ENCODE measurements at places on chromosomes 7 and 10.

GRCh38 chr7:48390388-48391327 is 219.4 kb downstream of the ABCA13 start:
- no peak for DNase-seq

- peak; percentile 27 for DNase-seq
Measured at GRCh38 chr10:97713339-97713825, at the start of gene MARVELD1. Gene MARVELD1 (plus strand): TSS chr10:97713730. CDS start chr10:97713877, 147 bp downstream.

- no peak for DNase-seq
Measured at GRCh38 chr7:83365746-83366145, 203.1 kb upstream of the PCLO start.

DNA sequence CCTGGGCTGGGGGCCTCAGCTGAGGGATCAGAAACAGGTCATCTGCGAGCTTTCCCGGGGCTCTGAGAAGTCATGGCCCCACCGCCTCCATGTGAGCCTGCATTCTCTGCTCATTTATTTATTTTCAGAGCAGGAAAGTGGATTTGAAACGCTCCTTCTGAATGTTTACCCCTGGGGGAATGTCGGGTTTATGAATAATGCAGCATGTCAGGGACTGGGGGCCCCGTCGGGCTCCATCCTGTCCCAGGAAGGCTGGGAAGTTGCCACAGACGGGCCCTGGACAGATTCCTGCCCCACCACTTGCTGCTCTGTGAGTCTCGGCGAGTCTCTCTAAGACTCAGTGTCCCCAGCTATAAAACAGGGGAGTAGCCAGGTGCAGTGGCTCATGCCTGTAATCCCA is 11.9 kb upstream of the GTF2IRD1 start:
- DNase-seq: no peak

- DNase-seq: no peak
Measured at GRCh38 chr7:92546856-92547497, 18.4 kb downstream of the RBM48 start.

GRCh38 chr10:30062090-30062489 is 2.7 kb upstream of the JCAD start:
- no peak for DNase-seq

- DNase-seq: no peak
Measured at GRCh38 chr7:32611201-32612099, 116.2 kb downstream of the AVL9 start.

DNA sequence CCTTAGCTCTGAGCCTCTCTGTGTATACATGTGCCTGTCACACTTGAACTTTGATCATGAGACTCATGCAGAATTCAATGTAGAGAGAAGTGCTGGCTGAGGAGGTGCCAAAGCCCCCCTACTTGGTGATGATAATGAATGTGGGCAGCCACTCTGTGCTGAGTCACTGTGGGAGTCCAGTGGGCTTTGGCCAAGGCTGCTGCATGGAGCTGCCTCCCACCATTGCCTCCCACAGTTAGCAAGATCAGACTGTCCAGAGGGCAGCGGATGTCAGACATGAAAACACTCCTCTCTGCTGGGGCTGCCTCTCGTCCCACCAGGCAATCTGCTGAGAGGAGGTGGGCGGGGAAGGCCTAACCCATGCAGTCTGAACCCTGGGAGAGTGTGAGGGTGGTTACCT is 180.3 kb downstream of the SH2D4B start:
- no peak for DNase-seq

GRCh38 chr10:110547139-110547761 is 20.2 kb upstream of the SMC3 start:
- DNase-seq: no peak

Measured in stimulated activated CD8-positive, alpha-beta memory T cell treated with anti-CD3 and anti-CD28 coated beads, Interleukin-4, amount 100 ng/mL, for 48 hours (primary cell).